Femur (tissue), 1 donor: ENCODE measurements at places on chromosomes 2 and 18.

DNA sequence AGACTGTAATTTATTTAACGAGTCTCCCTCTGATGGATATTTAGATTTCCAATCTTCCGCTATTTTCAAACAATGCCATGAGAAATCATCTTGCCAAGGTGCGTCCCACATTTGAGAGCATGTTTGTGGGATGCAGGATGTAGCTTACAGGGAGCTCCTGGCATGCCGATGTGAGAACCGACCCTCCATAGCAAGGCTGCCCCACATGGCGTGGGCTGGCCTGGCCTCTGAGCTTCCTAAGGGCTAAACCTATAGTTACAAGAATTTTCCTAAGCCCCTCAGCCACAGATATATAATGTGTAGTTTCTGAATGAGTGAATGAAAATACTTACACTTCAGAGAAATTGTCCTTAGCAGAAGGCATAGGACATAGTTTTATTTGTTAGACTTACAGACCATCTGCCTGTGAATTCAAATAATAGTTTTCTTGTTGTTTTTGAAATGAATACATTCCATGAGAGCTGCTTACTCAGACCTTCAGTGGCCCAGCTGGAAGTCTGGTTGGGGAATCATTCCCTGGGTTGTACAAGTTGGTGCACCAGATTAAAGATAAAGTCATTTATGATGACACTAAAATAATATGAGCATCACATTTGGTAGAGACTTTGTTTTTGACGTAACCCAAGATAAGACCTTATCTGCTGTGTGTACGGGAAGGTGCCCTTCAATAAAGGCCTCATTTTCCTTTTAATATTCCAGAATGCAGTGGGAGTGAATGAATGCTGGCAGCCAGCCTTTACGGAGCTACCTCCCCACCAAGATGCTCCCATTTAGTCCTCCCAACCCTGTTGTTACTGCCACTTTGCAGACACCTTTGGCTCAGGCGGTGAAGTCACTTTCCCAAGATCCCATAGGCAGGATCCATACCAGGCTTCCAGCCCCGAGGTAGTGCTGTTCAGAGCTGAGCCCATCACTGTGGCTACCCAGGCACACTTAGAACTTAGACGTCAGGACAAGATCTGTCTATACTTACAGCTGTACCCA is 107.1 kb downstream of the GLI2 start:
- no peak for DNase-seq

DNA sequence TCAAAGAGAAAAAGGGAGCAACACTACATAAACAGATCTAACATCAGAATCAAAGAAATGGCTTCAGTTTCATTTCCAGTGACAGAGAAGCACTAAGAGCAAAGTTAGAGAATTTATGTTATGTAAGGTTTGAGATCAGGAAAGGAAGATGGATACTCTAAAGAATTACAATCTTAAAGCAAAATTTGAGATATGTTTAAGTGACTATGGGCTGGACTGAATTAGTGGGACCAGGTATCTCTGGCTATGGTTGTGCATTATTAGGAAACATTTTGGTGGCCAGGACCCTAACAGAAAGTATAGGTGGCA is 208.2 kb downstream of the CCDC178 start:
- DNase-seq = no peak

DNA sequence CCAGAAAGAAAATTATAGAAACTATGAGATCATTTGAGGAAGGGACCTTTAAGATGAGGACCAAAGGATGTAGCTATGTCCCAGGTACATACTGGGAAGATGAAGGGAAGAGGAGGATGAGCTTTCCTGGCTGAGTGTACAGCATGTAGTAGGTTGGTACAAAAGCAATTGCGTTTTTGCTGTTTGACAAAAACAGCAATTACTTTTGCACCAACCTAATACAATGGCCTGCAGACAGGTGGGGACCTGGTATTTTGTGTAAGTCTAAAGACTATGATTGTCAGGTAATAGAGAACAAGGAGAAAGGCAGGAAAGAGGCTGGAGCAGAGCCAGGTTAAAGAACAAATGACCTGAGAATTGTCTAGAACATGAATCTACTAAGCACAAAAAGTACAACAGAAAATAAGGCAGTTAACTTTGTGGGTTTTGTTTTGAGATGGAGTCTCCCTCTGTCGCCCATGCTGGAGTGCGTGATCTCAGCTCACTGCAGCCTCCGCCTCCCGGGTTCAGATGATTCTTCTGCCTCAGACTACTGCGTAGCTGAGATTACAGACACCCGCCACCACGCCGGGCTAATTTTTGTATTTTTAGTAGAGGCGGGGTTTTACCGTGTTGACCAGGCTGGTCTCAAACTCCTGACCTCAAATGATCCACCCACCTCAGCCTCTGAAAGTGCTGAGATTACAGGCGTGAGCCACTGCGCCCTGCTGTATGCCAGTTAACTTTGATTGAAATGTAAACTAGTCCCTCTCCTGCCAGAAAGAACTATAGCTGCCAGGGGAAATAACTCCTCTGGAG is 3.2 kb upstream of the TGOLN2 start:
- DNase-seq = no peak

GRCh38 chr18:52200406-52200805 is 139.6 kb upstream of the DCC start:
- DNase-seq = no peak

GRCh38 chr2:113867571-113867970 is 22.3 kb upstream of the ACTR3 start:
- no peak for DNase-seq

DNA sequence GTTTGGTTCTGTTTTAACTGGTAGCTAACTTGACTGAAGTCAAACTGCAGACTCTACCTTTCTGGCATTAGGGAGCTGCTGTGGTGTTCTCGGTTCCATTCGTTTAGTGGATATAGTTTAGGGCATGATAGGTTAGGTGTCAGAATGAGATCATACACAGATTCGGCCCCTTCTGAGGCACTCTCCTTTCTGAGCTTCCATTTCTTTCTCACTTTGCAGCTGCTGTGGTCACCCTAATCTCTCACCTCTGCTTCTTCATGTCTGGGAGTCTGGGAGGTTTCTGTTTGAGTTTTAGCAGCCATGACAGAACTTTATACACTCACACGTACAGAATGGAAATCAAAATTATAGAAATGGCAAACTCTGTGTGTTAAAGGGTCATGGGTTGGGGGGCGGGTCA is 122.8 kb downstream of the ATP9B start:
- no peak for DNase-seq

GRCh38 chr2:150234787-150235446 is 252.6 kb downstream of the RND3 start:
- DNase-seq = no peak

DNA sequence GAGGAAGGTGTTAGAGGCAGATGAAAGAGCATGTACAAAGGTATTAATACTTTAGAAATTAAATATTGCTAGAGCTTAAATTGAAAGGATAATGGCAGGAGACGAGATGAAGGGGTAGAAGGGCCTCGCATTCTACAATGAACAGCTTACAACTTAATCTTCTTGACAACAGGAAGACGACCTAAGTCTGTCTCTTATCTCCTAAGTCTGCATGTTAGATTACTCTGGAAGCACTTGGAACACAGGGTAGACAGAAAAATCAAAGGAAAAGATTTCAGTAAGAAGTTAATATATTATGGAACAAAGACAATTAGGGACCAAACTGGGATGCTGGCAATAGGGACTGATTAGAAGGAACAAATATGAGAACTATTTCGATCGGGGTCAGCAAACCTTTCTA is 34.9 kb downstream of the SMC6 start:
- no peak for DNase-seq

DNA sequence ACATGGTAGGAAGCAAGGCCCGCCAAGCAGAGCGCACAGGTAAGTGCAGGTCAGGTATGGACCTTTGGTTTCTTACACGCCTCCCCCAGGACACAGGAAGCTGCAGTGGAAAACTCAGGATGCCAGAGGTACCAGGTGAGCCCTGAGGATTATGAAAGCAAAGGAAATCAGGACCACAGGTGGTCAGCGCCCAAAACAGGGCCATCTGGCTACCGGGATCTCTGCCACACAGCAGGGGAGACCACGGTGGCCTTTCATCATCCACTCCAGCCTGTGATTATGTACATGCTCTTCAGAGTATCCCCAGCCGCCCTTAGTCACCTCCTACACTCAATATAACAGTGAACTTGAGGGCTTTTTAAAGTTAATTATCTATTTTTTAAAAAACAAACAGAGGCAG is 125.5 kb upstream of the EPC2 start:
- DNase-seq = no peak

- DNase-seq = no peak
Measured at GRCh38 chr2:190847504-190848081, 33.0 kb upstream of the GLS start.

DNA sequence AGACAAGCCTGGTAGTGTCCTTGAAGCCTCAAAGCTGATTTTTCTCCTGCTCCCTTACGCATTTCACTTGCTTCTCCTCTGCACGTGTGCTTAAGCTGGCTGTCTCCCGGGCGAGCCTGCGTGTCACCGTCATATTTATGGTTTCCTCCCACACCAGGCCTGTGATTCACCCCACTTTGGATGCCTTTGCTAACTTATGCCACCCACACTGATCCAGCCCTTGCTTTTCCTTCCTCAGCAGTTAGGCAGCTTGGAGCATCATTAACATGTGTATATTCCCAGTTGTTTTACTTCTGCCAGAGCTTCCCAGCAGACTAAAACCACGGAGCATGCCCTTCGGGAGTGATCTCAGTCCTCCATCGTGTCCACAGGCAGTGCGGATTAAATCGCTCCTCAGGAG is 2.2 kb downstream of the ST3GAL5 start:
- DNase-seq = peak; percentile 67

DNA sequence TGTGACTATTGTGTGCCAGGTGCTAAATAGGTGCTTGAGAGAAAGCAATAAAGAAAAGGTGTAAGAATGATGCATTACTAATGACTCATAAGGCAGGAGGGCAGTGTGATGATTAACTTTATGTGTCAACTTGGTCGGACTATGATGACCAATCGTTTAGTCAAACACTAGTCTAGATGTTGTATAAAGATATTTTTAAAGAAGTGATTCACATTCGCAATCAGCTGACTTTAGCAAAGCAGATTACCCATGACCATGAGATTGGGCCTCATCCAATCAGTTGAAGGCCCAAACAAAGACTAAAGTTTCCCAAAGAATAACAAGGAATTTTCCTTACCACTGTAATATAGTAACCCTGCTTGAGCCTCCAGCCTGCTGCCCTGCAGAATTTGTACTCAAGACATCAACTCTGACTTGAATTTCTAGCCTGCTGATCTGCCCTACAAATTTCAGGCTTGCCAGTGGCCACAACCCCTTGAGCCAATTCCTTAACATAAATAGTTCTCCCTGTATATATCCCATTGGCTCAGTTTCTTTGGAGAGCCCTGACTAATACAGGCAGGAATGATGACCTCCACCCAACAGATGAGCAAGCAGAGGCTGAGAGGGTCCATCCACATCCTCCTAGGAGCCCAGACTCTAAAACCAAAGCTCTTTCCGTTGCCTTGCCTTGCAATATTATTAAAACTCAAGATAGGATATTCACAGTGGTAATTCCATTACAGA is 132.6 kb downstream of the ACTR3 start:
- no peak for DNase-seq

DNA sequence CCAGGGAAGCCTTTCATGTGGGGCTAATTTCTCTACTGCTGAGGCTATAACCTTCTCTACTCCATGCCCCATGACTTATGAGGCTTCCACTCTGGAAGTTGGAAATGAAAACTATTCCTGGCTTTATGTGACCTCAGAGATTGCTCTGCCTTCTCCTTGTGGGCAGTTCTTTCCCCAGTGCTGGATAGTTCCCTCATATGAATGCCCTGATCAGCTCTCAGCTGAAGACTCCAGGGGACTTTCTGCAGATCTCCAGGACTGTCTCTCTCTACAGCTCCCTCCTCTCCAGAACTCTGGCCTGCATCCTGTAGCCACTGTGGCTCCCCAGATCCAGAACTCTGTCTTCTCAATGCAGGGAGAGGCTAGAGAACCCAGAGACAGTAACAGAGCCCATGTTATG is 235.1 kb downstream of the SEPTIN10 start:
- peak; percentile 9 for DNase-seq

DNA sequence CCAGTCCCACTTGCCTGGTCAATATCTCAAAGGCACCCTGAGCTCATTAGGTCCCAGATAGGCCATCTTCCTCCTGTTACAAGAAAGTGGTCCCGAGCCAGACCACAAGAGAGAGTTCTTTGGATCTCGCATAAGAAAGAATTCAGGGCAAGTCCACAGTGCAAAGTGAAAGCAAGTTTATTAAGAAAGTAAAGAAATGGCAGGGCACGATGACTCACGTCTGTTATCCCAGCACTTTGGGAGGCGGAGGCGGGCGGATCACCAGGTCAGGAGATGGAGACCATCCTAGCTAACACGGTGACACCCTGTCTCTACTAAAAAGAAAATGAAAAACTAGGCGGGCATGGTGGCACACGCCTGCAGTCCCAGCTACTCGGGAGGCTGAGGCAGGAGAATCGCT is 10.8 kb upstream of the SMAD7 start:
- DNase-seq = no peak

DNA sequence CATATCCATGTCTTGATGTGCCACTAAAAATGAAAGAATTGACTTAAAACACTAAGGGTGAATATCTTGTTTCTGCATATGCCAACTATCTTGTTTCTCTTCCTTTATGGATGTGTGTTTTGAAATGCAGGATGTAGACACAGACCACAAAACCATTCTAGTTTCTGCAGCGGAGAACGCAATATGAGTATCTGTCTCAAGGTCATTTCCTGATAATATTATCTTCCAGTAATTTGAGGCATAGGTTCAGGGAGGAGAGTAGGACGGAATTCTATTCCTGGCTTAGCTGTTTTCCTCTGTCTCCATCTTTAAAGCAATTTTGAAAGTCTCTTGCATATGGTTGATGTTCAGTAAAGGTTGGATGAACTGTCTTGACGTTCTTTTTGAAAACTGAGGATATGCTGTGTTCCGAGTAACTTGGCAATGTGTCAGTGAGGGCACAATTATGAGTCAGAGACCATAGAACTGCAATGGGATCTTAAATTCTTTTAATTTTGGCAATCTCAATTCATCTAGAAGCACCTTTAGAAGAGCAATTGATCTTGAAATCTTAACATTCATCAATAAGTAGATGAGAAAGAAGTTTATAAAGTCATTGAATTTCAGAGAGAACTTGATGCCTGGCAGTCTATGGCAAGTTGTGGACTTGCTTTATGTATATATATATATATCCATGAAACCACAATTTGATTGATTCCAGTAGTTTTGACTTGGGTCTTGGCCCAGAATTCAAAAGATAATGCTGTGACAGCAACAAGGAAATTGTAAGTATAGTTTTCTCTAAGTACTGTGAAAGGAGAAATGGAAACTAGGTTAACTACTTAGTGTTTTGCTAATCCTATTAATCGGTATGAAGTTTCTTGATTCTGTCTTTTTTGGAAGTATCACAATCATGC is 24.8 kb downstream of the RAB27B start:
- DNase-seq = no peak
